ENCODE measurements at places on chromosomes 3 and 15.

GRCh38 chr3:129601713-129602112 is 4.8 kb downstream of the PLXND1 start:
- no peak for DNase-seq

DNA sequence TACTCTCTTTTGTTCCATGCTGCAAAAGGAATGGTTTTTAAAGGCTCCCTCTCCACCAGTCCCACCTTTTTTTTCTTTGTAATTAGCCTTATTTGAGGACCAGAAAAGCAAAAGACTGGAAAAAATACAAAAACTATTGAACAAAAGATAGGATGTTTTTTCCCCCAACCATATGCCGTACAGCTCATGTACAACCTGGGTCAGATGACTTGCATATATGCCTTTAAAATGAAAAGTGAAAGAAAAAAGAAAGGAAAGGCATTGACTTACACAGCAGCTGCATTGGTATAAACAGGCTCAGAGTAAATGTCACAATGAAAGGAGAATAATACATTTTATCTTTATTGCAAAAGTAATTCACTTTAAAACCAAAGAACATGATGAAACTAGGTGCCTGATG is 69.5 kb upstream of the CMC1 start:
- no peak for DNase-seq

DNA sequence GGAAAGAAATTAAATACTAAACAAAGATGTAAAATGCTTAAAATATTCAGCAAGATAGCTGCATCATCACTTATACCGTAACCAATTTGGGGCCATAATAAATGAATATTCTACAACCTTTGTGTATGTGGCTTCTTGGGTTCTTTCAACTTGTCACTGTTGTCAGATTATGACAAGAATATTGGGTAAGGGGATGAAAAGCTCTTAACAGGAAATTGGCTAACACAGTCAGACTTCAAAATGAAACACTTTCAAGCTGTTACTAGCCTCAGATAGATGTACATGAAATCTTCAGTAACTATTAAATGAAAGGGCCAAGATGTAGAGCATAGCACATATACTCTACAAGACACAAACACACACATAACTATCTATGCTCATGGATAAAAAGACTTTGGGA is 38.7 kb upstream of the ZNF385D start:
- no peak for DNase-seq

DNA sequence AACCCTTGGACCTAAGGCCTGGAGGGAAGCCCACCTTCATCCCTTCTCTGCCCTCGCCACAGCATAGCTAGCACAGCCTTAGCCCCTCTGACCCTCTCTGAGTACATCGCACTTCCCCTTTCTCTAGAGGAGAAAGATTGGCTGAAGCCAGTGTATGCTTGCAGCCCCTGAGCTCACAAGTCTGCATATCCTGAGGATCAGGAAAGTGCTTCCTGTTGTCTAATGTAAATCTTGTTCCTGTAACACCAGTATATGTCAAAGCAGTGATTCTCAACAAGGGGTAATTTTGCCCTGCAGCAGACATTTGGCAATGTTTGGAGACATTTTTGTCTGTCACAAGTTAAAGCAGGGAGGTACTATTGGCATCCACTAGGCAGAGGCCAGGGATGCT is 2.2 kb upstream of the PRKCD start:
- no peak for DNase-seq

DNA sequence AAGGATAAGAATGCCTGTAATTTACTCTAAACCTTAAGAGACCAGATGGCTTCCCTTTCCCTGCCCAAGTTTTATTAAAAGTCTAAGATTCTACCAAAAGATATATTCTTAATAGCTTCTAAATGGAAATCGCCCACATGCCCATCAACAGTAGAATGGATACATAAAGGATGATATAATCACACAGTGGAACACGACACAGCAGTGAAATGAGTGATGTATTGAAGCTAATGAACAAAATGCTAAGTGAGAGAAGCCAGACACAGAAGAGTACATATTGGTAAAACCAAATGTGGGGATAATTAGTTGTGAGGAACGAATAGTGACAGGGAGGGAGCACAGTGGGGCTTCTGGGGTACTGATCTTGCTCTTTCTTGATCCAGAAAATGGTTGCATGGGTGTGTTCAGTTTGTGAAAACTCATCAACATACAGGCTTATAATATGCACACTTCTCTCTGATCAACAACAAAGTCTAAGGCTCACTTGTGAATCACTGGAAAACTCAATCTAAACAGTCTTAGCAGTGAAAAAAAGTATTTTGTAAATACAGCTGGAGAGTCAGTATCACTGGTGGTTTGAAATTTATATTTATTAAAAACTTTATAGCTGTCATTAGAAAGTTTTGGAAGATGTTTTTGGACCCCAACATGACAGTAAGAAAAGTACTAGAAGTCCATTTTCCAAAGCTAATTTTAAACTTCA is 170.7 kb upstream of the FAM3D start:
- DNase-seq: no peak

- DNase-seq: no peak
Measured at GRCh38 chr15:92955706-92956105, 55.6 kb downstream of the CHD2 start.
